ENCODE measurements at places on chromosomes 2 and 18.

DNA sequence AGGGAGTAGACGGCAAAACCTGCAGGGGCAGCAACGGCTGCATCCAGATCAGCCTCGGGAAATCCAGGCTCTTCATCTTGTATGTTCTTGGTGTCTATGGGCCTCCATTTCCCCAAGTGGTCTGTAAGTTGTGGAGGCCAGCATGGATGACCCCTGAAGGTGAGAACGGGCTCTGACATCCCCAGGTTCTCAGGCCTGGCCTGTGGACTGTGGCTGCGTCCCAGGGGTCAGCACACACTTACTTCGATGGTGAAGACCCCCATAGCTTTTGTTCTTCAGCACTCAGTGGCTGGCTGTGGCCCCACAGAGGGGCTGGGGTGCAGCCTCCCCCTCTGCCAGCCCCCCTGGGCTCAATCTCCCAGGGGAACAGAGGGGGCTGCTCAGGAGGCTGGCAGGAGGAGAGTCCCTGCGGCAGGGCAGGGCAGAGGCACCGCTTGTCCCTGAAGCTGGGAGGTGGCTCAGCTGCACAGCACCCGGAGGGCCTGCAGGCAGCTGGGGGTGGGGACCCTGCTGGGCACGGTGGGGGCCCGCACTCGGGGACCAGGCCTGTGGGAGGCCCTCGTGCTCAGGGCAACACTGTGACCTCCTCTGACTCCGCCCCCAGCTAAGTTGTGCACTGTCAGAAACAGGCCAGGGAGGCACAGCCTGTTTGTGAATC, 3.8 kb downstream of the SLC66A3 start:
- no peak for DNase-seq

DNA sequence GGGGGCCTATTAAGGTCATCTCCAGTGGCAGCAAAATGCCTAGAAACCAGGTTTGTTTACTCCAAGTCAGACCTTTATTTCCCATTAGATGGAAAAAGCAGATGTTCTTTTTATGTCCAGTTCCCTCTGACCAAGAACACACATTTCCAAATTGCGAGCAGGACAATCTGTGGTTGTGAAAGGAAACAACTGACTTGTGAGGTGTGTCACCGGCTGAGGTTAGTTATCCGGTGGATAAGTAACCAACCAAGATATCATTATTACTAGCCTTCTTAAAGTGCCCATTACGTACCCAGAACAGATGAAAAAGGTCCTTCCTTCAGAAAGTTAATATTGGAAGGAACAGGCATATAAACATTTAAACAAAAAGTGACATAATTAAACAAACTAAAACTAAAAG, 112.9 kb downstream of the THADA start:
- DNase-seq = no peak

GRCh38 chr2:189236066-189236465, 56.5 kb upstream of the COL5A2 start:
- no peak for DNase-seq

GRCh38 chr18:35501369-35501768, 3.6 kb upstream of the INO80C start:
- DNase-seq = no peak

- peak; percentile 33 for DNase-seq
These were observed 10.8 kb downstream of the SIX3 start for GRCh38 chr2:44952143-44952805.

- no peak for DNase-seq
These were observed 188.8 kb upstream of the GULP1 start for GRCh38 chr2:188102881-188103280.

Data from activated CD8-positive, alpha-beta T cell treated with anti-CD3 and anti-CD28 coated beads, Interleukin-2, amount 10 ng/mL, durations not matched to agents 7 days and 5 days (primary cell).